Left cardiac atrium (tissue), 4 donors: ENCODE measurements at places on chromosomes 3 and 15.

GRCh38 chr15:27854601-27855000 lies 244.5 kb downstream of the OCA2 start:
- no peak for DNase-seq

DNA sequence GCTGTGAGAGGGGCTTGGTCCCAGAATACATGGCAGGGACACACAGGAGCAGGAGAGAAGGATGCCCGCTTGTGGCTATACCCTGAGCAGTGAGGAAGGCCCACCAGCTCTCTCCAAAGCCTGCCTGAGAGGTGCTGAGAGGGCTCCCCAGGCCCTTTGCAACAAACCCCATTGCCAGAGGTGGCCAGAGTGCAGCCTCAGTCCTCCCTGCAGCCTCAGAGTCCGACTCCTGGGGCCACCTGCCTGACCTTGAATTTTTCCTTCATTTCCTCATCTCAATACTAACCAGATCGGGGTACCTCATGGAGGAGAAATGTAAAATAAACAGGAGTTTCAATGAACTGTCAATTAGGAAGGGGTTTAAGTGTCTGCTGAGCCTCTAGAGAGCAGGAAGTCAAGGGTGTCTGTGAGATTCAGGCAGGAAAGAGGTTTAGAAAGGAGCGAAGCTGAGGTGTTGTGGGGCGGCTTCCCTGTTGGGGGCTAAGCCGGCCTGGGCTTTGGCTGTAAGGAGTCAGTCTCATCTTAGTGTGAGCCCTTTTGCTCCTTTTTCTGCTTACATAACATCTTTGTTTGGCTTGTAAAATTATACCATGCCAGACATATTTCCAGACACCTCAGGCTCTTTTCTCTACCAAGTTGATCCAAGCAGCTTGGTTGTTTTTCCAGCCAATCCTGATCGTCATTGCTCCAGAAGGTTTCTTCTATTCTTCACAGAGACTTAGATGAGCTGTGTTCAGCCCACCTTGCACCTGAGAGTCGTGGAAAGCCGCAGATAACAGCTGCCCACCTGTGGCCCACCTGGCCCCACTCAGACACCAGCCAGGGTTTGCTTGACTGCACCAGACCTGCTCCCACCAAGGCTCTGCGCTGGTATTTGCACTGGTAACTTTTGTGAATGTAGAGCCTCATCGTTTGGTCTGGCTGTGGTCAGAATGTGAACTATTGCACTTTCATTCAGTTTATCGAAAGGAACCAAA lies 36.7 kb downstream of the CMTM7 start:
- no peak for DNase-seq

GRCh38 chr3:106103383-106103782 lies 234.6 kb upstream of the CBLB start:
- DNase-seq = no peak

GRCh38 chr3:23800731-23801130 lies 5.0 kb upstream of the UBE2E1 start:
- no peak for DNase-seq

DNA sequence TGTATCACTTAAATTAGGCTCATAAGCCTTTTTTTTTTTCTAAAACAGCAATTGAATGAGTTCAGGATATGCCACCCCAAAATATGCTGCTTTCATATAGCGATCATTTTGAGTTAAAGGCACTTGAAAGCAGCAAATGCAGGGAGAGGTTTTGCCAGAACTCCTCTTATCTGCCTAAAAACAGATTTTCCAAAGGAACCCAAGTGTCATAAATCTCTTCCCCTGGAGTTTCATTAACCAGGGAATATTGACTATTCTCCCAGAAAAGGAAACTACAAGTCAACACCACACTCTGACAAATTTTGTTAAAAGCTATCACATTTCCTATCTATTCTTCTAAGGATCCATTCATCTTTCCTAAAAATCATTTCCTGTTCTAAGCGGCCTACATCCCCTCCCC lies 11.3 kb downstream of the DNAAF4 start:
- no peak for DNase-seq

- no peak for DNase-seq
Observed at GRCh38 chr3:169529013-169529412, 134.5 kb downstream of the MECOM start.

DNA sequence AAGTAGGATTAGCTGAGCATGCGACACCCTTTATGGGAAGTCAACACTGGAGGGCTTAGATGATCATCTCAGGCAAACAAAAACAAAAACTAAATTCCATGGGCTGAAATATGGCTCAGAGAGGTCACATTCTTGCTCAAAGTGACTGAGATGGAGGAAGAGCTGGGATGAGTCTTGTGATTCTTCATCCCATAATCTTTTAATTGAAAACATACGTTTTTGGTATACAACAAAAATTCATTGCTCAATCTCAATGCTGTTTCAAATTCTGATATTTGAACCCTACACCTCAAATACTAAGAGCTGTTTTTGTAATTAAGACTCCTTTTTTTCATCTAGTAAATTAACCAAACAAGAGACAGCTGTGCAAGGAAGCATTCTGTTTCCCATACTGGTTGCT lies 257.0 kb downstream of the NR1D2 start:
- no peak for DNase-seq

DNA sequence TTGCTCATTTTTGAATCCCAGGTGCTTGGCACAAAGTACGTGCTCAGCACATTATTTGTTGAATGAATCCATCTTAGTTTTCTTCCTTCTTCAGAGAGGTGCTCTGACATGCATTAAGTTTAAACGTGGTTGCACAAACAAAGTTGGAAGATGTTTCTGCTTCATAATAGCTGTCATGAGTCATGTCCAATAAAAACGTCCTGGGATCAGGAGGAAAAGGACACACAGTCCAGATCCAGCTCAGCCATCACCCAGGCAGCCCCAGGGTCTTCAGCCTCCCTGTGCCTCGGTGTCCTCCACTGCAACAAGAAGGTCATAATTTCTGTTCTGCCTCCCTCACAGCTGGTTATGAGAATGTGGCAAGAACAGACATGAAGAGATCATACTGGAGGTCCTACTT lies 55.4 kb downstream of the CCNL1 start:
- no peak for DNase-seq

GRCh38 chr3:152309031-152309430 lies 40.3 kb downstream of the MBNL1 start:
- DNase-seq = no peak

DNA sequence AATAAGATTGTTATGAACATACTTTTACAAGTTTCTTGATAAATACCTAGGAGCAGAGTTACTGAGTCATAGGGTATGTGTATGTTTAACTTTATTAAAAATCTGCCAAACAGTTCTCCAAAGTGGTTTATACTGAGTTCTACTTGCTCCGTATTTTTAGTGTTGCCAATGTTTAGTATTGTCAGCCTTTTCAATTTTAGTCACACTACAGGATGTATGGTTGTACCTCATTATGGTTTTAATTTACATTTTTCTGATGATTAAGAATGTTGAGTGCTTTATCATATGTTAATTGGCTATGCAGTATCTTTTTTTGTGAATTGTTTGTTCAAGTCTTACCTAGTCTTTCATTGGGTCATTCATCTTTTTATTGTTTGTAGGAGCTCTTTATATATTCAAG lies 4.3 kb downstream of the TMOD3 start:
- no peak for DNase-seq

- DNase-seq = peak; percentile 28
Observed at GRCh38 chr3:139975594-139976365, 40.8 kb downstream of the CLSTN2 start.
